ENCODE measurements at places on chromosomes 3 and 15. TPM values are rescaled to one million over a fixed set of nuclear protein-coding genes. Genes with fewer than 3 reads are reported as not detected.

Gene CFAP92
- total RNA-seq: not detected

Gene GRAMD1C
- total RNA-seq: 1.1 TPM

Gene STRA6
- not detected for total RNA-seq

GRCh38 chr15:91040856-91041255 lies 18.5 kb upstream of the VPS33B start:
- no peak for DNase-seq

Gene KAT2B
- 117 TPM for total RNA-seq

- no peak for DNase-seq
Measured at GRCh38 chr15:96774216-96774615, 443.7 kb downstream of the NR2F2 start.

- no peak for DNase-seq
Measured at GRCh38 chr3:197718891-197719290, 17.8 kb downstream of the RUBCN start.

Gene BMF
- 3.4 TPM for total RNA-seq

Gene ITGA11
- 32.2 TPM for total RNA-seq

DNA sequence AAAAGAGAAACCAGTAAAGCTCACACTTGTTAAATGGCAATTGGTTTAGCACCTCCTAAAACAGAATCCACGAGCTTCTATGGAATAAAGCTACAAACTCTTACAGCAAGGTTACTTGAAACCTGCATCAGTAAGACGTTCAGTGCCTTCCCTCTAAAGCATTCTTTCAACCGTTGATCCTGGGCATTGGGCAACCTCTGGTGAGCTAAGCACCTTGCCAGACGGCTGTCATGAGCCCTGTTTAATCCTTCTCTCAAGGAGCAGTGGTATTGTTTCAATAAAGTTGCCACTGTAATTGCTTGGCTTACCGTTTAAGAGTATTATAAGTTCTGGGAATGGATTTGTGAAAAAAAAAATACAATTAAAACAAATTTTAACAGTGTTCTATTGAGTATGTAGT lies 75.0 kb downstream of the COL8A1 start:
- DNase-seq: no peak

Gene PLCB2
- total RNA-seq: 7.7 TPM

Gene SERF2
- 1,060 TPM for total RNA-seq

DNA sequence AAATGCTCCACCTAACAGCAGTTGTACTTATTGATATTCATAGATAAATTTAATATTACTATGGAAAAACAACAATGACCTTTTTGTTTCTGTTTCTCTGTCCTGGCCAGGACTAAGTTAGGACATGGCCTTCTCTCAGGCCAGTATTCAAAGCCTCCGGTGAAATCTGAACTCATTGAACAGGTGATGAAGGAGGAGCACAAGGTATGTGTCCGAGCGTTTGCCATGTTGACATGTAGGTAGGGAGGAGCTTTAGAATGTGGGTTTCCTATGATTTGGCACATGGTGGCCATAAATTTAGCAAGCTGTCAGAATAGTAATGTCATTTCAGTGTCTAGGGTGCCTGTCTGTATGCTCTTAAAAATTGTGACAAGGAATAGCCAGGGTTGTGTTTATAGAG lies 77.7 kb downstream of the USP13 start:
- no peak for DNase-seq

DNA sequence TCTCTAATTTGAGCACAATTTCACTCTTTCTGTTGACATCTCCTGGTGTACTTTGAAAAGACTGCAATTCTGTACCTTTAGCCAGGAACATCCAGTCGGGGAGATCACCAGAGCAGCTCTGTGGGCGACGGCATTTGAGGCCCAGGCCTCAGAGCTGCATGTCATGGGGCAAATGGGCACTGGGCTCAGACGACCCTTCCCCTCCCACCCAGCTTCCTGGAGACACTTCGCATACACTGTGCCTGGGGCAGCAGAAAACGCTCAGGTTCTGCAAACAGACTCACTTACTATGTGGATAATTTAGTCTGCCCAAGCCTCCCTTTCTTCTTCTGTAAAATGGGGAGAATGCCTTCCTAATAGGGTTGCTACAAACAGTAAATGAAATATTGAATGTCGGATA lies 96.9 kb downstream of the HMG20A start:
- no peak for DNase-seq

Gene LMAN1L
- 20.6 TPM for total RNA-seq

GRCh38 chr3:97830638-97831037 lies 8.8 kb downstream of the CRYBG3 start:
- no peak for DNase-seq

DNA sequence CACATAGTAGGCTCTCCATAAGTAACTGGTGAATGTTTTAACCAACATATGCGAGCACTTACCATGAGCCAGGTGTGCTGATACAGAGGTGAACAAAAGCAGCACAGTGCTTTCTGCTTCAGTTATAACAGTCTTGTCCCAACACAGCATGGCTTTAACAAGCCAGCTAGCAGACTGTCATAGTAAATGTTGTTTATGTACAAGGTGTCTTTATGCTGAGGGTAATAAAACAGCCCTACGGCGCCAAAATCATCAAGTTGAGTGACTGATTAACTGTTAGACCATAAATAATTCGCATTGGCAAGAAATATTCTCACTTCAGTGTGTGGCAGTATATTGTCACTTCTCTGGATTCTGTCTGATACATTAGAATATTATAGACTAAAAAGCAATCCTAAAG lies 646.0 kb upstream of the CFAP20DC start:
- no peak for DNase-seq

Gene ANKUB1
- total RNA-seq: not detected

DNA sequence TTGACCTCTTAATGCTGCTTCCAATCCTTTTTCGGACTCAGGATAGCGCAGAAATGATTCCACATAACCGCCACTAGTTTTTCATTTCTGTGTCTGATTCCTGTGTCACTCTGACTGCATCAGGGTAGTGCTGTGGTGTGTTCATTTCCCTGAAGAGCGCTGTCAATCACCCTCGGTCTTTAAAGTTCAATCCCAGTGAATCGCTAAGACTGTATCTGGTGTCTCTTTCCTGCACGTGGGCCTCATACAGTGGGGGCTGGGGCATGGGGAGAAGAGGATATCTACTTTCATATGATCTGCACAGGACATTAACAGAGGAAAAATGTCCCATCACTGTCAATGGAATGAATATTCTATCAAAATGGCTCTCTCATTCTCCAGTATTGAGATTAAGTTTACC lies 32.9 kb upstream of the BNIP2 start:
- DNase-seq: no peak

- DNase-seq: no peak
Measured at GRCh38 chr15:26739791-26740190, 33.1 kb downstream of the GABRB3 start.

Gene TBC1D23
- total RNA-seq: 33.2 TPM

Gene ACVR2B
- total RNA-seq: 4.4 TPM

- no peak for DNase-seq
Measured at GRCh38 chr15:85988741-85989140, 90.9 kb upstream of the AGBL1 start.

Gene RPL39L
- total RNA-seq: 3.1 TPM

Gene CNTN3
- 2.2 TPM for total RNA-seq

Gene IFT57
- total RNA-seq: 18.7 TPM

DNA sequence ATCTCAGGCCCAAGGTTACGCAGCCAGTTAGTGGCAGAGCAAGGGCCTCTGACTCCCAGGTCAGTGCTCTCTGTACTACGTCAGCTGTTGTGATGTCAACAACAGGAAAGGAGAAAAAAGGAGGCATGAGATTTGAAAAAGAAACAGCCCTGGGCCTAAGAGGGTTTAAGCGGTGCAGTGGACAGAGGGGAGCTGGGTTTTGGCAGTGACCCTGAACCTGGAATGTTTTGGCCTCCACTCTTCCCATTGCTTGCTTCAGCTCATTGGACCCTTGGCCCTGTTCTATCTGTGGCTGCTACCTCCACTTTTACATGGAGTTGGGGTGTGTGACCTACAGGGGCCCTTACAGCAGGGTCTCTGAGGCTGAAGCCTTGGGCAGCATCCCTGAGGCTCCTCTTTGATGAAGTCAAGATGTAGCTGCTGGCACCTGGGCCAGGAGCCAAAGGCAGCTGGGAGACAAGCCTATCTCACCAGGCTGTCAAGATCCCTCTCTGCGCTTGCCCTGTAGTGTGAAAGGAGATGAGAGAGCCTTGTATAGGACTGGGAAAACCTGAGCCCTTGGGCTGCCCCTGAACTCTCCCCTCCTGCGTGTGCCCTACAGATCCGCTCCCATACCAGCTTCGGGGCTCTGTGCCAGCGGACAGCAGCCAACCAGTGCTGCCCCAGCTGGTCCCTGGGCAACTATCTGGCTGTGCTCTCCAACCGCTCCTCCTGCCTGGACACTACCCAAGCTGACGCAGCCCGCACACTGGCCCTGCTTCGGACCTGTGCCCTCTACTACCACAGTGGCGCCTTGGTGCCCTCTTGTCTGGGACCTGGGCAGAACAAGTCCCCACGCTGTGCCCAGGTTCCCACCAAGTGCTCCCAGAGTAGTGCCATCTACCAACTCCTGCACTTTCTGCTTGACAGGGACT lies 8.7 kb downstream of the DISP2 start:
- peak; percentile 93 for DNase-seq

GRCh38 chr3:38541806-38542205 lies 45.7 kb downstream of the EXOG start:
- no peak for DNase-seq

Gene MORC1
- total RNA-seq: not detected

DNA sequence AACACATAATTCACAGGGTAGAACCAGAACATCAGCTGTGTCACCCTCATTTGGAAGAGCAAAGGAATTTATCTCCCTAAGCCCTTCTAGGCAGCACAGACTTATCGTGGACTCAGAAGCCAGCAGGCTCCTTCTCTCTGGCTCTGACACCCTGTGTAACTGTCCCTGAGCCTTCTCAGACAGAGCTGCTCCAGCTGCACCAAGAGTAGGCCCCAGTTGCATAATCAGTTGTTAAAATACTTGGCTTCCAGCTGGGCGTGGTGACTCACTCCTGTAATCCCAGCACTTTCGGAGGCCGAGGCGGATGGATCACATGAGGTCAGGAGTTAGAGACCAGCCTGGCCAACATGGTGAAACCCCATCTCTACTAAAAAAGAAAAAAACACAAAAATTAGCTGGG lies 49.4 kb upstream of the ACVR2B start:
- DNase-seq: peak; percentile 66

GRCh38 chr3:72224804-72225509 lies 440.0 kb upstream of the PROK2 start:
- no peak for DNase-seq

Gene TLR9
- 0.32 TPM for total RNA-seq

All from Right ventricle myocardium superior (tissue), 1 donor.